ENCODE measurements at places on chromosomes 12 and 14.

DNA sequence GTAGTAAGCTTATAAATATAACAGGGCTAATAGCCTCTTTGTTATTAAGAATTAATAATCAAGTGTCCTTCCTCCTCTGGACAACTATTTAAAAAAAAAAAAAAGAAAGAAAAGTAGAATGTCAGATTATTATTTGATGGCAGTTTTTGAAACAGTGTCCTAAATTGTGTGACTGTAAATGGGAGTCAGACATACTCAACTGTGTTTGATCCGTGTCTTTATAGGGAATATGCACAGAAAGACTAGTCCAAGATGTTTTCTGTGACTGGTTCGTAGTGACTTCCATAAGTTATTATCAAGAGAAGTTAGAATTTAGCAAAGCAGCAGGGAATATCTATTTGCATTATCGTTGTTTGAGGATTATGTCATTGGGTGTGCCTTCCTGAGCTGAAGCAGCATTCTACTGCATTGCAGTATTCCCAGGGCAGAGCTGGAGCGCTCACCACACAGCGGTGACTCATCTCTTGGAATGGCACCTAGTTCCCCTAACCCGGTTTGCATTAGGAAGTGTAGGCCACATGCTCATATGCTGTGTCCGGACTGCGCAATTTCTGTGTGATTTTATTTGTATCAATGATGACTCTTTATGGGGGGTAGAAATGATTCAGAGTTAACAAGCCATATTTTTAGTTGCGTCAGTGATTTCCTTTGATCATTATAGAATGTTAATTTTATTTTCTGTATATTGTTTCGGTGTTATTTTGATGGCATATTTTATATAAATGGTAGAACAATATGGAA, 7.9 kb downstream of the DYNC1H1 start:
- peak; percentile 98 for DNase-seq

DNA sequence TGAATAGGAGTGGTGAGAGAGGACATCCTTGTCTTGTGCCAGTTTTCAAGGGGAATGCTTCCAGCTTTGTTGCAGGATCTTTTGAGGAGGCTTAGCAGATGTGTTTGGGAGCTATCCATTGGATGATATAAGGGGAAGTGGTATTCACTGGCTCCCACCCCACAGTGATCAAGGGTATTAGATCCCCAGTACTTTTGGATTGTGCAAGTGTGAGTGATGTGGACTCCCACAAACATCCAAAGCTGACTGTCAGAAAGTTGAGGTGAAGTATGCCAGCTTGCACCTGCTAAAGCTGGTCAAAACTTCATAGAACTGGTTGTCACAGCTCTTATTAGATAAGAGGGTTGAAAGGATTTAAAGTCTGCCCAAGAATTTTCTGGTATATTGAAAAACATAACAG, 110.1 kb upstream of the BTG1 start:
- no peak for DNase-seq

DNA sequence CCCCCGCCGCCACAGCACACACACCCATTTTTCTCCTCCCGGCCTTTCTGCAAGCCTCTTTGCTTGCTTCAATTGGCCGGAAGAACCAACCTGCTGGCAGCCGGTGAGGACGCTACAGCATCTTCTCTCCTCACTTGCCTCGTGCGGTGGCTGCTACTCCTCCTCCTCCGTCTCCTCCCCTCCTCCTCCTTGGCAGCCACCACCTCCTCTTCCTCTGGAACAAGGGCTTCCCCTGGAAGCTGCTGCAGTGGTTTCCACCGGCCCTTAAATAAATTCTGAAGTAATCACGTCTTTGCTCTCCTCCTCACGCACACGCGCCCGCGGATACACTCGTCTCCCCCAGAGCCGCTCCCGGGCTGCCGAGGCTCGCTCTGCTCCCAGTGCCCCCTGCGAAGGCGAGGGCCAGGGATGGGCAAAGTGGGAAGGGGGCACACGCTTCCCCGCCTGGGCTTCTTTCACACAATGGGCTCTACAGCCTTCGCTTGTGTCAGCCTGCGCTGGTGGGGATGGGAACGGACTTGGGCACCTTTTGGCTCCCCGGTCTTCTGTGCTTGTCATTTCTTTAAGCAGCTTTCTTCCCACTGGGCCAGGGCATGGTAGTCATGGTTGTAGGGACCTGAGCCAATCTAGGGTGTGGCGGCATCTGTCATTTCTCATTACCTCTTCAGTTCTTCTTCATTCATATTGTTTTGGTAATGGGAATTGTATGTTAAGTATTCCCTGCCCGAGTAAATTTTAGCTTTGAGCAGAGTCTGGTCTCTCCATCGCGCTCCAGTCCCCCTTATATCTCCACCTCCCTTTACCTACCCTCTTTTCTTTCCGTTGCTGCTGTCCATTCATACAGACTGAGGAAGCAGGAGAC, at the start of gene PPFIA2:
TSS of gene PPFIA2 (minus strand) at position 161 of the 862 bp plus-strand sequence.
- peak; percentile 13 for DNase-seq

DNA sequence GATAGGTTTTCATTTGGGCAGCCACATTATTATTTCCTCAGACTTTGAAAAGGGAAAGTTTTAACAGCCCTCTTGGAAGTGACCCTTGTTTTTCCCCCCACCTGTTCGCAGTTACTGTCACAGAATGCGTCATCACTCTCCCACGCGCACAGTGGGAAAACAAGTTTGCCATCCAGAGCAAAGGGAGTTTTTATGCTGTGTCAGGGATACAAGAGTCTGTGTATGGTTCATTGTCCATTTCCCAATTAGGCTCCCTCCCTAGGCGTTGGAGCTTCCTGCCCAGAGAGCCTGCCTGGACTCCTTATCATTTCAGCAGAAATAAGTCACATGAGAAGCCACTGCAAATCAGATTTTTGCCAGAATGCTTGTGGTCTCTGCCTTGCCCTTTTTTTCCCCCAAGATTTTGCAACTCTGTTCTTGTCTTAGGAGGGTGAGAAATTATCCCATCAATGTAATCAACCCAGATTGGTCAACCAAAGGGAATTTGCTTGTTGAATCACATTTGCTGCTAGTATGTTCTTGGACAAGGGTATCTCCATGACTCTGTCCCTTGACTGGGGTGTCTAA, 104.1 kb downstream of the IGF1 start:
- DNase-seq, result no peak

DNA sequence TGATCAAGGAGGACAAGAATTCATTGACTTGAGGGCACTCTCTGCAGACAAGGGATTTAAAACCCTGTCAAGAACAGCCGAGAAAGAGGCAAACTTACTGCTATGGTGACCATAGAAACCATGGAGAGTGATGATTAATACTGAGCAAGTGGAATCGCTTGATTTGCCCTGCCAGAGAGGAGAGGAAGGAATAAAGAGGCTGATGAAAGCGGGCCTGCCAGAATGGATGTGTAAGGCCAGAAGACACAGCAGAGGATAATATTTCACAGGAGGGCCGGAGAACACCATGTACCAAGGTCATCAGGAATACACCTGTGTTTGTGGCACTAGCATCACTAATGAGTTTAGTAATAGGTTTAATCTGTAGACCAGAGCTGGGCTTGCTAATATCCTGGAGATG, 221.8 kb upstream of the DCN start:
- DNase-seq, result no peak

- no peak for DNase-seq
These were observed 404.2 kb downstream of the RGS6 start for GRCh38 chr14:72336311-72336980.

DNA sequence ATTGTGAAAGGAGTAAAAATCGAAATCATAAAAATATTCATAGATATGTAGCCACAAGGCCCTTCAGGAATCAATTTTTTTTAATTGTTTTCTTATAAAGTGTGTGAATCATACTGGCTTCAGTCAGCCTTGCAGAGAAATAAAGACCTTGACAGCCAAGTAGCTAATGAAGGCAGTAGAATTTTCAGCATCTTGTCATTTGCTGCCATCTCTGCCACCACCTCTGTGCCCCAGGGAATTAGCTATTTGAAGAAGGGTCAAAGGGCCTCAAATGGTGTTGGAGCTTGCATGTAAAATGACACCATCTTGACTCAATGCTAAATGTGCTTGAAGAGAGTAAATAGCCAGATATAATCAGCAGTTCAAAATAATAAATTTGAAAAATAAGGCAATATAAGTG, 359.4 kb upstream of the DCN start:
- no peak for DNase-seq

- DNase-seq, result no peak
These were observed 56.4 kb downstream of the IFT81 start for GRCh38 chr12:110180591-110181005.

All from foreskin keratinocyte (primary cell).